ENCODE measurements at places on chromosomes 3 and 15.
A peak's percentile ranks its signal among the peaks of the same experiment; 100 is the strongest.

DNA sequence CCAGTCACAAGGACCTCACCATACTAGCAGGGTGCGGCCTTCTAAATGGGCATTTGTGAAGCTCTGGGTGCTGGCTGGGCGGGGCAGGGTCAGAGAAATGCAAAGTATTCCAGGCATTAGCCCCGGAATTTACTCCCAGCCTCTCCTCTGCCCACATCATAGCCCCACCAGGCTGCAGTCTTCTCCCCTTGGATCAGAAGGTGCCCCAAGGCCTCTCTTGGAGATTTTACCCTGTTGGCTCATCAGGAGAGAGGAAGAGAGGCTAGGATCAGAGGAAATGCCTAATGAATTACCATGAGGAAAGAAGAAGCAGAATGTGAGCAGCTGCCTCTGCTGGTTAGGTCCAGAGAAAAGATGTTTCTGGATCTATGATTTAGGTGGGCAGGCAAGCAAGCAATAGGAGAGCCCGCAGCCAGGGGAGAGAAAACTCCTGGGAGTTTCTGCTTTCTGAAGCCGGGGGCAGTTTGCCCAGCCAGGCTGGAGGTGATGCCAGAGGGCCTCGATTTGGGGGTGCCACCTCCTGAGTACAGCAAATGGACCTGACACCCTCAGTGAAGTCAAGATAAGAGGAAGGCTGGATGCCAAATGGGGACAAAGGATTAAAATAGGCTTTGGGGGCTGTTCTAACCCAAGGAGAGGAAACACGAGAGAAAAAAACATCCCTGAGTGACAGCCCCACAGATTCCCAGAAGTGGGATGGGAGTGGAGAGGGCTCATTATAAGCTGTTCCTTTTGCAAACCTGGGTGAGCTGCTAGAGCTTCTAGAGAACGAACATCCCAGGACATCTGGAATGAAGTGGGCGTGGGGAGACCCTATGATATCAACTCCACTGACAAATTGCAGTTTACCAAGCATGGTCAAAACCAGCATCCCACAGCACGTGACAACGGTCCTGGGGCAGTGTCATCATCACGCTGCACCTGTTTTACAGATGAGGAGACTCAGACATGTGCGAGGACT is 65.4 kb downstream of the BDH1 start:
- no peak for DNase-seq

- DNase-seq = no peak
Observed at GRCh38 chr3:133451309-133451708, 51.5 kb downstream of the BFSP2 start.

GRCh38 chr15:28960979-28961378 is 75.2 kb downstream of the APBA2 start:
- no peak for DNase-seq

DNA sequence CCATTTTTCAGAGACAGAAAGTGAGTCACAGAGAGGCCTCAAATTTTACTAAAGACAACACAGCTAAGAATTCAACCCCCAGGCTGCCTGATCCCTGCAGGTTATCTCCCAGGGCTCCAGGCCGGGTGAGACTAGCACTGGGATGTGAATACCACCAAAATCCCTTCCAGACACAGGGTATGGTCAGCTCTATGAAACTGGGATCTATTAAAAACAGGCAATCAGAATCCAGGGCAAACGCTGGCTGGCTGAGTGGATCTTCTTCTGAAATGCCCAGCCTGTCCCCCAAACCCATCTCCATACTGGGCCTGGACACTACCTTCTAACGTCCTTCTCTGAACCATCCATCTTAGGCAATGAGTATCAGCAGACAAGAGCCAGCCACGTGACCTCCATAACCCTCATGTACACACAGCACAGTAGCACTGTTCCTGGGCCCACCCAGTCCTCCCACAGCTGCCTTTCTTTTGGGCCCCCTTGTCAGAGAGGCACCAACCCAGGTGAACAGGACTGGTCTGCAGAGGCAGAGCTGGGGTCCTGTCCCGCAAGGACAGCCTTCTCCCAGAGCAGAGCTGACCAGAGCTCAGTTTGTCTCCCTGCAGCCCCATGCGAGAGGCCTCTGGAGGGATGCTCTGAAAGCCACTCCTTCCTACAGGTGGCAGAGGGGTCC is 1.9 kb downstream of the RAB6B start:
- DNase-seq = no peak

DNA sequence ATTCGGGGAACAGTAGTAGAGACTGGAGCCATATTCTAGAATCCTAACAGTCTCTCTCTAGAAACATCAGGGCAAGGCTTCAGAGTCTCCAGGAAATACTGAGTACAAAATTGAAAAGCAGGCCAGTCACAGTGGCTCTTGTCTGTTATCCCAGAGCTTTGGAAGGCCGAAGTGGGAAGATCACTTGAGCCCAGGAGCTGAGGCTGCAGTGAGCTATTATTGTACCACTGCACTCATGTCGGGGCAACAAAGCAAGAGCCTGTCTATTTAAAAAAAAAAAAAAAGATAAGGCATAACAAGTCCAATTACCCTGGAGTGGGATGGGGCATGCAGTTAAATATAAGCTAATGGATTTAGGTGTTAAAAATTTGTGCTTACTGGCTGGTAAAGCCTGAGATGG is 79.0 kb downstream of the SEMA6D start:
- no peak for DNase-seq

DNA sequence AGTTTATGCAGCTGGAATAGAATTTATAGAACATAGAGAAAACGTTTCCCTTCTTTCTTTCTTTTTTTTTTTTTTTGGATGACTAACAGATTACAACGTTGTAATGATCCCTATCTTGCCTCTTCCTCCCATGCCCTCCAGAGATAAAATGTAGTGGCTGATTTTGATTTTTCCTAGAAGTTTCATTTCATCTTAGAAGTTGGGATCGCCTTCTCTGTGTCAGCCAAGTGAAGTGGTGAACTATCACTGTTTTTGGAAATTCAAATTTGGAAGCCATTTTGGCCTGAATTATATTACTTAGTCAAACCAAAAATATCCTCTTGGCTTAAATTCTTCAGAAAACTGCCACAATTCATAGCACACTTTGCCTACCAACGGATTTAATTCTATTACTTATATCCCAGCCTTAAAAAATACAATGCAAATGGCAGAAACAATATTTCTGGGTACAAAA is 1025.5 kb upstream of the NR2F2 start:
- no peak for DNase-seq

DNA sequence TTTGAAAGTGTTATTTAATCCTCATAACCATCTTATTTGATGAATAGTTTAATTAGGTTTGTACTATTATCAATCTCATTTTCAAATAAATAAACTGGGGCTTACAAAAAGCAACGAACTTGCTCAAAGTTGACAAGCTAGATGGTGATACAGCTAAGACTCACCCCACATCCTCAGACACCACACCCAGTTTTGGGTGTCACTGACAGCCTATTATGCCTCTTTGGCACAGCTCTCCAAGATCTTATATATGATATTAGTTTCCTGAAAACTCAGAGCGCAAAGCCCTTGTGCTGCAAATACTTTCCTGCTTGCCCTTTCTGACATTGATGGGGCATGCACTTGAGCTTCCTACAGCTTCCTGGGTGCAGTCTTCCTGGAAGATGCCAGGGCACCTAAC is 223.4 kb upstream of the GADL1 start:
- DNase-seq = no peak

DNA sequence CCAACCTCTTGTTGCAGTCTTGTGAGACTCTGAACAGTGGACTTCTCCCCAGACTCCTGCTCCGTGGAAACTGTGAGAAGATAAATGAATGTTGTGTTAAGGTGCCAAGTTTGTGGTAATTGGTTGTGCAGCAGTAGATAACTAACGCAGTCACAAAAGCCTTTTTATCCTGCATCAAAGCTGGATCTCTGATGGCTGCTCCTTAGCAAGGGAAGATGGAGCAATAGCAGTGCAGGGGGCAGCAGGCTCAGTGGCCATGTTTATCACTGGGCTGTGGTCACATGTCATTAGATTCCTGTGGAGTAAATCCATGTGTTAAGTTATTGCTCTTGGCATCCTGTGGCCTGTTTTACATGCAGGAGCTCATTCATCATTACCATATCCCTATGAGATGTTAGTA is 13.5 kb downstream of the CMTM7 start:
- DNase-seq = no peak

GRCh38 chr3:169297214-169297613 is 366.3 kb downstream of the MECOM start:
- no peak for DNase-seq

DNA sequence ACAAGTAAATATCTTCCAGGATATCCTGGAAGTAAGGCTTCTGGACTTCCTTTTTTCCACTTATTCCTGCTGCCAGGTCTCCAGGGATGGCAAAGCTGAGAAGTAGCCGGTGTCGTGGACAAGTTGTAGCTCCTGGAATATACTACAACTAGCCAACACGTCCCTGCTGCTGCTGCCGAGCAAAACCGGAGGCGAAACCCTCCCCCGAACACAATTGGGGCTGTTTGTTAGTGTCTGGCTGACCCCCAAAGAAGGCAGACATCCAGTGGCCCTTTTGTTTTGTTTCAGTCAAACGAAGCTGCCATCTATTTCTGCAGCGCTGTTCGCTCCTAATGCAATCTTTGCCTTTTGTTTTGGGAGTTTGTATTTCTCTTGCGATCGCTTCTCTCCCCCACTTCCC is 45.3 kb upstream of the EIF5A2 start:
- DNase-seq = no peak

DNA sequence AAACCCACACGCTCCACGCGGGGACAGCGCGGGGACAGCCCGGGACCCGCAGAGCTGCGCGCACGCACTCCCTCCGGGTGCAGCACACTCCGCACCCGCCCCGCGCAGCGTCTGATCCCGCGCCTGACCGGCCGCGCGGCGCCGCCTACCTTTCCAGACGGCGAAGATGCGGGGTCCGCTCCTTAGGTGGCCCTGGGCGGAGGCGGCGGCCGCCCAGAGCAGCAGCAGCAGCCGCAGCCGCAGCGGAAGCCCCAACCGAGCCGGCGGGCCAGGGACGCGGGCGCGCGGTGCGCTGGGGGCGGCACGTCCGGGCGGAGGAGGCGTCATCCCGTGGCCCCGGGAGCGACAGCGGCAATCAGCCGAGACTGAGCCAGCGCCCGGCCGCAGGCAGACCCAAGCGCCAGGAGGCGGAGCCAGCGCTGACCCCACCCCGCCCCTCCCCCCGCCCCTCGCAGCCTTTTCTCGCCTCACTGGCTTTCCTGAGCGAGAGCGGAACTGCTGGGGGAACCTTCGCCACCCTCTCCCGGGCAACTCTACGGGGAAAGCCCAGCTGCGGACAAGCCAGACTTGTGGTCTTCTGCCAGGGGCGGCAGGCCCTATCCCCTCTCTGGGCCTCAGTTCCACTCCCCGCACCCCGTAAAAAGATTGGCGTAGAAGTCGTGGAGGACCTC is at the start of gene SEMA7A:
SEMA7A (minus strand) TSS at position 367 of the 671 bp plus-strand sequence; CDS start at position 327, 40 bp downstream.
- DNase-seq = peak; percentile 78

- no peak for DNase-seq
Observed at GRCh38 chr3:172182797-172183196, 143.4 kb downstream of the FNDC3B start.

DNA sequence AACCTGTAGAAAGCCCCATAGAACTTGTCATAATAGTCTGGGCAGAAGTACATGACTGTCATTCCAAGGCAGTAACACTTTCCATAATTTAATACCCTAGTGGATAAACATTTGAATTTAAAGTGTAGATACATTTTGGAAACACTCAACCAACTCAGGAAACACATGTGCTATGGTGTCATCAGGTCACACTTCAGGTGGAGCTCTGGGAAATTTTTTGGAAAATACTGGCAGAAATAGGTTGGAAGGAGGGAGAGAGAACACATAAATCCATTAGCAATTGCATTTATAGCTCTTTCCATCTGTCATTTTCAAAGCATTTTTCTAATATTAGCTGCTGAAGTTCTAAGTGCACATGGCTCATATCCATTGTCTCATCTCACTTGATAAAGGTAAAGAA is 135.7 kb downstream of the MEIS2 start:
- no peak for DNase-seq

DNA sequence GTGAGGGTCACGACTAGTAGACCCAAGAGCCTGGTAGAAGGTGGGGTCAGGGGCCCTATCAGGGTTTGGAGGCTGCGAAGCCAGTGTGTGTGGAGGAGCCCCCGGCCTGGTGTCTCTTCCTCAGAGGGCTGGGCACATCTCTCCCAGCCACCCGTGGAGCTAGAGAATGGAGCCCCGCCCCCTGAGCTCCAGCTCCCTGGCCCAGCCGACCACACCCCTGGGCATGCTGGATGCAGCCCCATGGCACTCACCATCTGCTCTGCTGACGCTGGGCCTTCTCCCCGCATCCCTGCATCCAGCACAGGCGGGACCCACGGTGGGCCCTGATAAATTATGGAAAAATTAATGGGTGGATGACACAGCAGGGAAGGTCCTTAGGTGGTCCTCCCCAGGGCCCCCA is 17.5 kb downstream of the ANKRD63 start:
- no peak for DNase-seq

- DNase-seq = no peak
Observed at GRCh38 chr3:42696356-42697288, 6.0 kb downstream of the HHATL start.

- no peak for DNase-seq
Observed at GRCh38 chr15:81295486-81296121, 28.3 kb downstream of the STARD5 start.

- no peak for DNase-seq
Observed at GRCh38 chr3:186453531-186453930, 90.6 kb downstream of the CRYGS start.

DNA sequence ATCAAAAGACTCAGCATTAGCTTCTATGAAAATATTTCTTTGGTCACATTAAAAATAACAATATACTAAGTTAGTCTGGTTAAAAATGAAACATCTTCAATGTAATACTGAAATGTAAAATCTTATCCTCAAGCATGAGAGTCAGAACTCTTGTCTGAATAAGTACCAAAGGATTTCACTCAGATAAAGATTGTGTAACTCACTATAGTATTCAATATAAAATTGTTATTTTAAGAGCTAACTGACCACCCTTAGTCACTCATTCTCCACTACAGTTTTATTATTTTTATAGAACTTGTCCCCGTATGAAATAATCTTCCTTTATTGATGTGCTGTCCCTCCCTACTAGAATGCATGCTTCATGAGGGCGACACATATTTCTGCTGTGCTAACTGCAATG is 426.3 kb downstream of the MECOM start:
- DNase-seq = no peak

DNA sequence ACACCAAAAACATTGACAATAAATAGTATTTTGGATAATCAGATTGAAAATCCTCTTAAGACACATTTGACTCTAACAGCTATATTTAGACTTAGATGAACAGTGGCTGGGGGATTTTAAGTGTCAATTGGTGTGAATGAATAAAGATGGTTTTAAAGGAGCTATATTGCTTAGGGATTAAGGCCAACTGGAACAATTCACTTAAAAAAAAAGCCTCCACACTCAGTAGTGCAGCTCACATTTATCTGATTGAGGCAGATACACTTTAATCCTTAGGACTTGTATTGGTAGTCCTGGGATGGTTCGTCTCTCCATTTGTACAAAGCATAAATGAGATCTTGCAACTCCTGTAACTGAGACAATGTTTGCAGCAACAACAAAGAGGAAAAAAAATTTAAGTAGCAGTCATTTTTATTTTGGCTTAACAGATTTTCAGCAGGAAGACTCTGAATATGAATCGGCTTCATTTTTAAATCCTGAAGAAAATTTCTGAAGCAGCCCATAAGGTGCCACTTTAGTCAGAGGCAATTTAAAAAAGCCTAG is 112.0 kb downstream of the UACA start:
- no peak for DNase-seq

GRCh38 chr3:149850787-149851584 is 38.0 kb downstream of the RNF13 start:
- DNase-seq = no peak
